Substantia nigra (tissue), 51 donors: ENCODE measurements at places on chromosomes 12 and 14.

DNA sequence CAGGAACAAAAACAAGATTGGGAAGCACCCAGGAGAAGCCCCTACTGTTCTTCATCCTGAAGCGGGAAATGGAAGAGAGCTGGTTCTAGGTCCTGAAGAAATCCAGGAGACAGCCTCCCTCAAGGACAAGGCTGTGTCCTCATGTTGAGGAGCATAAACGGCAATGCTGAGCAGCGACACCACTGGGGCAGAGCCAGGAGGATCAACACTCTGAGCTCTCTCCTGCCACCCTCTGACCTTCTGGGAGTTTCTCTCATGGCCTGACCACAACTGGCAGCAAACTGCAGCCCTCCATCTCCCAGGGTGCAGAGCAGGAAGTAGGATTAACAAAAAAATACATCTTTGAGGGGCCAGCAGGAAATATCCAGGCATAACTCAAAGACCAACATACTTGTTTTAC is 1292.2 kb upstream of the TMEM132C start:
- DNase-seq, result no peak

DNA sequence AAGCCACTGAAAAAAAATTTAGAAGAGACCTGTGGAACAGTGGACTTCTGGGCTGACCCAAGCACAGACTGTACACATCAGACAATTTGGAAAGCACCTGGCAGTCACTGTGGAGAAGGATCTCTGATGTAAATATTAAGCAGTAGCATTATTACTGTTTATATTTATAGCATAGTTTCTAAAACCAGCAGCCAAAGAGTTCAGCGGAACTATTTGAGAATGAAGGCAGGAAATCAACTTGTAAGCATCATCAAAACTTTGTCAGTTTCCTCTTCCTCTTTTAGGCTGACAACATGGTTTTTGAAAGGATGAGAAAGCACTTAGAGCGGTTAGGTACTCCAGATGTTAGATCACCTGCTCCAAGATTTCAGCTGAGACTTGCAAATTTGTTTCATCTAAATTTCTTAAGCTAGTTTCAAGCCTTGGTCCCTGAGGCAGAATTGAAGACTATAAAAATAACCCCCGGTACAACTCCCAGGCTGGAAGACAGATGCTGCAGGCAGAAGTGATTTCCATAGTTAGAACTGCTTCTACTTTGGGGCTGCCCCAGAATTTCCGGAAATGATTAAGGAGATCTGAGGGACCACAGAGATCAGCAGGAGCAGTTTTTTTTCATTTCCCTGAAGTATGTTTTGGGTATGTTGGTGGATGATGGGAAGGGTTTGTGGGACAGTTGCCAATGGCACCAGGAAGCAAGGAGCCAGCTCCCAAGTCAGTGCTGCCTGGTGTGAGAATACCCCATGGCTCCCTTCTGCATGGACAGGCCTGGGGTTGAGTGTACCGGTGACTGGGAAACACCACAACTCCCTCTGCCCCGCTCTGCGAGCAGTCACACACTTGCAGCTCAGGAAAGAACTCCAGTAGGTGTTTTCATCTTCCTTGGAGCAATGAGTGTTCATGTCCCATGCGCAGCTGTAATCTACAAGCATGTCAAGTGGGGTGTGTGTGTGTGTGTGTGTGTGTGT is 354.5 kb downstream of the NUAK1 start:
- DNase-seq, result no peak

DNA sequence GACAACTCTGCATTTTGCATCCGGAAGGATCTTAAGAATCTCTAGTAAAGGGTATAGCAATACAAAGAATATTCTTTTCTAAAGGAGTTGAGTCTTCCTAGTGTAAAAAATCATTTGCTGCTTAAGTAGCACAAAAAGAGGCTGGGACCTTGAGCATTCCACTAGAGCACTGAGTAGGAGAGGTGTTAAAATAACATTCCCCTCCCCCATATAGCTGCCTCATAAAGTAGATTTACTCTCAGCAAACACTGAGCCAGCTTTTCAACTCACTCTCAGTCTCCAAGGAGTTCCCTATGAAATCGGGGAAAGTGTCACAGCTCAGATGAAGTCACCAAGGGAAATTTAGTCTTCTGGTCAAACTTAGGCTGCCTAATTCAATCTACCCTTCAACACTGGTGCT is 592.7 kb downstream of the ETNK1 start:
- no peak for DNase-seq

- DNase-seq, result no peak
Observed at GRCh38 chr12:17588968-17589367, 501.0 kb downstream of the RERGL start.

DNA sequence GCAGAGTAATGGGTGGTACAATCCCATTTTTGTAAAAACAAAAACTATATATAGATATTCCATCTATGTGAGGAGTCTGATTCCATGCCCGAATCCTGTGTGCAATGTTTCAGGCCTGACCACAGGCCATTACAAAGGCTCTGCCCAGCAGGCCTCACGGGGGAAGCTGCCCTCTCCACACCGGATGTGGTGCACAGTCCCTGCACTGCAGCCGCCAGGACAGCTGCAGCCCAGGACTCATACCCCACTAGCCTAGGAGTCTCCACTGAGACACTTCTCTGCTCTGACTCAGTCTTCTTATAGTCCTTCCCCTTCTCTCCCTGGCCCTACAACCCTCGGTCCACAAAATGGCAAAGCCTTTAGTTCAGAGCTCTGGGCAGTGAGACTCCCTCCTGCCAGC is 190.4 kb downstream of the PPM1H start:
- DNase-seq, result no peak

- no peak for DNase-seq
Observed at GRCh38 chr14:61080591-61081010, 99.6 kb downstream of the SLC38A6 start.

- DNase-seq, result no peak
Observed at GRCh38 chr12:68007466-68007865, 18.2 kb downstream of the IFNG-AS1 start.

- DNase-seq, result no peak
Observed at GRCh38 chr12:77777274-77777673, 53.4 kb upstream of the NAV3 start.

GRCh38 chr12:89353823-89354611 is 1.7 kb upstream of the DUSP6 start:
- DNase-seq, result peak; percentile 65

DNA sequence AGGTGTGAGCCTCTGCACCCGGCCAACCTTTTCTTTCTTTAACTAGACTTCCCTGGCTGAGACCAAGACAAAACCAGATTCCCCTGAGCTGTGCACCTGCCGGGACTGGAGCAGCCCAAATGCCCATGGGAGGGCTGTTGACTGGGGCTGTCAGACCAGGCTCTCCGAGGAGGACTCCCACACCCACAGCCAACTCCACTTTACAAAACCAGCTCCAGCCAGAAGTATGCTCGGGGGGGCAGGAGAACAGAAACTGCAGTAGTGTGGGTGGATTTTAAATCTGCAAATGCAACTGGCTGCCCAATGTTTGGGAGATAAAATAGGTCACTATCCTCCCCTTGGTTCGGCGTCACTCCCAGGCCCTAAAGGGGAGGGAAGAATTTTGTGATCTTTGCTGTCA is 78.5 kb downstream of the VCPKMT start:
- peak; percentile 21 for DNase-seq

DNA sequence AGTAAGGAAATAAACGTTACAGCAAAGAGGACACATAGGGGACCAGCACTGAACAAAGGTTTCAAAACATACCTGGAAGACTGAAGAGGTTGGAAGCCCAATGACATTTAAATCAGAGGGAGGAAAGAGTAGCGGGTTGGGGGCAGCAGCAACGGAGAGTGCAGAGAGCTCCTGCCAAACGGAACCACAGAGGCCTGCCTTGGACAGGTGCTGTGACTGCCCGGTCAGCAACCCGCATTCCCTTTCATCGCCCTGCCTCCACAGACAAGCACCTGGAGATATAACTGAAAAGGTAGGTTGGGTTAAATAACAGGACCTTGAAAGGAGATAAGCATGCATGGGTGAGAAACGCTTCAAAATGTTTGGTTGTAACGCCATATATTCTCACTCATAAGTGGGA is 92.8 kb upstream of the SLC38A4 start:
- no peak for DNase-seq

- DNase-seq, result no peak
Observed at GRCh38 chr12:54358191-54358944, 5.9 kb downstream of the GPR84 start.

DNA sequence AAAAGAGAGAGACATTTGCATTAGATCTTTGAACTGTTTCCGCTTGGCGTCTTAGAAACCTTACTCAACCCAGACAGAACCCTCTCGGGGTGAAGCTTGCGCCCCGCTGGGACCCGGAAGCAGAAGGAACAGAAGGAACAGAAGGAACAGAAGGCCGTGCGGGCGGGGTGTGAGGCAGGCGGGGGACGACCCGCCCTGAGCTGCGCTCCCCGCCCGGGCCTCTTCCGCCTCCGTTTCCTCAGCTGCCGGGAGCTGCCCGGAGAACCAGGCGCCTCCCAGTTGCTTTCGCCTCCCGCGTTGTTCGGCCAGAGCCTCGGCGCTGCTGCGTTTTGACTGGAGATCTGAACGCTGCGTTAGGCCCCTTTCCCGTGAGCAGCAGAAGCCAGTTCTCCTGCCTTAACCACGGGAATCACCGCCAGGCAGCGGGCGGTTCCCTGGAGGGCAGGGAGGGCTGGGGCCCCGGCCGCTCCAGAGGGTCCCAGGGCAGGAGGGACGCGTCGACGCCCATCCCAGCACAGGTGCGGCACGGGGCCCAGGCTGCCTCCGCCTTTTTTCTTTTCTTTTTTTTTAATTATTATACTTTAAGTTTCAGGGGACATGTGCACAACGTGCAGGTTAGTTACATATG is 19.3 kb upstream of the MMP17 start:
- no peak for DNase-seq

DNA sequence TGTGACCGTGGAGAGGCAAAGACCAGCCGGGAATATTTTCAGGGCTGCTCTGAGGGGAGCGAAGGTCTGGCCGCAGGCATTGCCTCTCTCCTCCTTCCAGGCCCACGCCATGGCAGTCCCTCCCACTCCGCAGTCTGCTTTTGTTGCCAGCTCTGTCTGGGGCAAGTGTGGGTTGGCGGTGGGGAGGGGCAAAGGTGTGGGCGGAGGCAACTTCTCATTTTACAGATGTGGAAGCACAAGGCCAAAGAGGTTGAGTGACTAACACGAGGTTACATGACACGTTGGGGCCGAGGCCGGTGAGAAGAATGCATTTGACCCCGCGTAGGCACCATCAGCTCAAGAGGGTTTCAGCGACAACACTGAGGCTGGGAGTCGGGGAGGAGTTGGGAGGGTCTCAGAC is 6.1 kb upstream of the FAIM2 start:
- DNase-seq, result no peak

GRCh38 chr12:101598483-101598882 is 3.7 kb downstream of the MYBPC1 start:
- DNase-seq, result no peak

GRCh38 chr14:73591690-73592449 is at the start of gene ACOT4:
Gene ACOT4, plus strand, starts transcription at chr14:73591873. Its CDS starts 87 bp downstream, at chr14:73591960.
- DNase-seq, result no peak

DNA sequence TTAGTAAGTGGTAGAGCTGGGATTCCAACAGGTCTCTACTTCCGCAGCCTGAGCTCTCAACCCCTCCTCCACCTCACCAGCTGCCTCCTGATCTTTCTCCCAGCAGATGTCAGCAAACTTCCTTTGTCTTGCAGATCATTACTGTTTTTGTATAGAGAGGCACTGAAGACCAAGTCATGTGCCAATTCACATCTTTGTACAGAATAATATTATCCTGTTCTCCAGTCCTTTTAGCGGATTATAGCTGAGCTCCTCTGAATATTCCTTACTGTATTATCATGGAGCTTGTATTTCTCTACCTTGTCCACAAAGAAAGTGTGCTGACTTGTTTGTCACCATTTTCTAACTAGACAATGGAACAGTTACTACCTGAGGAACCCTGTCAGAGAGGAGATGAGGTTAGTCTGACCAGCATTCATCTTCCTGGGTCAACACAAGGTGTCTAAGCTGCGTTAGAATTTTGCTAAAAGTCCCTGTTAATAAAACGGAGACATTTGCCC is 142.3 kb upstream of the ARHGAP5 start:
- peak; percentile 4 for DNase-seq

DNA sequence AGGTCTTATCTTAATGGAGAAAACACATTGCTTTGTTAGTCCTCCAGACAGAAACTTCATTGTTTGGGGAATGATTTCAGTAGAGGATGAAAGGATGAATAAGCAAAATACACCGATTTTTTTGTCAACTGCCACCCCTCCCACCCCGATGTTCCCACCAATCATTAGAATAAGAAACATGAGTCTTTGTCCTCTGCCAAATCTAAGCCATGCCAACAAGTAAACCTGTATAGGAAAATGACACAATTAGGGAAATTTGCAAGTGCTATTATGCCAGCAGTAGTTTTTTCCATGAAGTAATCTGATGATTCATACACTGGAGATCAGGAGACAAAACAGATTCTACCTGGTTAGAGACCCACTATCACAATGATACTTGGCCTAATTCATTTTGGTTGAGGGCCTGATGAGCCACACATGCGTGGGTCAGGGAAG is 35.9 kb downstream of the FLRT2 start:
- no peak for DNase-seq

DNA sequence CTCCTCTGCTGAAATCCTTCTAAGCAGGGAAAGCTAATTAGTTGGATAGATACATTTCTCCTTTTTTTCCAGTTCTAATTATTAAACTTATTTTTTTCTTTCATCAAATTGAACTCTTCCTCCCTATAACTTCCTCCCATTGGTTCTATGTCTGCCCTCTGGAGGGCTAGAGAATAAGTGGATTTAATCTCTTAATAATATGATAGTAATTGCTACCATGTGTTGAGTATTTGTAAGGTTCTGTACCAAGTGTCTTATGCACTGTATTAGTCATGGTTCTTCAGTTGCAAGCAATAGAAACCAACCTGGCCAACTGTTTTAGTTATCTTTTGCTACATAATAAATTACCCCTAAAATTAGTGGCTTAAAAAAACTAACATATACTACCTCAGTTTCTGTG is 190.5 kb upstream of the PLXNC1 start:
- DNase-seq, result no peak

DNA sequence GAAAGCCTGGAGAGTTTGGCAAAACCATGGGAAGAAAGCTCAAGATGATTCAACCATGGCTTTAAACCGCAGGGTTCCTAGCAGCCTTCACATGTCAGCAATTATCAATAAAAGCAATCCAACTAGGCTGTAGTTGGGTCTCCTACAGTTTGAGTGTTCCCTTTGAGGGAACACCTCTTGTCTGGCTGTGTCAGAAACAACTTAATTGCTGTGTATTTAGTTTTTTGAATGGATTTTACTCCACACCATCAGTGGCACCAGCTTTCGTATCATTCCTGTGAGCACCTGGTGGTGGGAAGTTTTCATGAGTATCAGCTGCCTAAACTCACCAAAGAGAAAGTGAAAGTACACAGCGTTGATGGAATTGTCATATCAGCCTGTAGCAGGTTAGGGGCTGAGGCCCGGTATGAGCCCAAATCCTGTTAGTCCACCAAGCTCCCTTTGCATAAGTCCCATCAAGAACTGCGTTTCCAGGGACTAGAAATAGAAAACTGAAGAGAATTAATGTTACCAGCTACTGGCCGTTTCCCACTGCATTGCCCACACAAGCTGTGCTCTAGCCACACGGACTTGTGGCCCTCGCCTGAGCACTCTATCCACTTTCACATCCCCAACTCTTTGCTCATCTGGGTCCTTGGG is 10.9 kb upstream of the IL26 start:
- no peak for DNase-seq
